ENCODE measurements at places on chromosomes 4 and X.

DNA sequence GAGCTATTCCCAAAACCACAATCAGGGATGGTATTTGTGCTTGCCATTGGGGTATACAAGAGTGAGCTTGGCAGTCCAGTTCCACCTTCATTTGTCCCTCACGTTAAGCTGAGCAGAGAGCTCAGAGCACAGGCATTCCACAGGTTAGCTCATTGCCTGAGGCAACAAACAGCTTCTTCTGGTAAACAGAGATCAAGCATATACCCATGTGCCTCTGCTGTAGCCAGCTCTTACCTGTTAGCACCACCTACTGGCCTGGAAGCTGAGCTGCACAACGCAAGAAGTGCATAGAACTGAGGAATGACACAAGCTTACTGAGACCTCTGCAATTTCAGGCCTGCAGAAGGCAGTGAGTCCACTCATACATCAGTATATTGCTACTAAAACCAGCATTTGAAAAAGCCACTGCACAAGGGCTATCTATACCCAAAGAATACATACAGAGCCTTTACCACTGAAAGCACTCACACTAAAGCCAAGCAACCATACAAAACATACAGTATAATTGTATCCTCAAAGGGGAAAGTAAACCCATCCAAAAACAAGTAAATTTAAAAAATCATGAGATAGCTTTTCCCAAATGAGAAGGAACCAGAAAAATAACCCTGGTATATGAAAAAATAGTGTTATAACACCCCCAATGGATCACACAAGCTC lies 258.3 kb upstream of the GABRA2 start:
- peak; percentile 29 for DNase-seq

DNA sequence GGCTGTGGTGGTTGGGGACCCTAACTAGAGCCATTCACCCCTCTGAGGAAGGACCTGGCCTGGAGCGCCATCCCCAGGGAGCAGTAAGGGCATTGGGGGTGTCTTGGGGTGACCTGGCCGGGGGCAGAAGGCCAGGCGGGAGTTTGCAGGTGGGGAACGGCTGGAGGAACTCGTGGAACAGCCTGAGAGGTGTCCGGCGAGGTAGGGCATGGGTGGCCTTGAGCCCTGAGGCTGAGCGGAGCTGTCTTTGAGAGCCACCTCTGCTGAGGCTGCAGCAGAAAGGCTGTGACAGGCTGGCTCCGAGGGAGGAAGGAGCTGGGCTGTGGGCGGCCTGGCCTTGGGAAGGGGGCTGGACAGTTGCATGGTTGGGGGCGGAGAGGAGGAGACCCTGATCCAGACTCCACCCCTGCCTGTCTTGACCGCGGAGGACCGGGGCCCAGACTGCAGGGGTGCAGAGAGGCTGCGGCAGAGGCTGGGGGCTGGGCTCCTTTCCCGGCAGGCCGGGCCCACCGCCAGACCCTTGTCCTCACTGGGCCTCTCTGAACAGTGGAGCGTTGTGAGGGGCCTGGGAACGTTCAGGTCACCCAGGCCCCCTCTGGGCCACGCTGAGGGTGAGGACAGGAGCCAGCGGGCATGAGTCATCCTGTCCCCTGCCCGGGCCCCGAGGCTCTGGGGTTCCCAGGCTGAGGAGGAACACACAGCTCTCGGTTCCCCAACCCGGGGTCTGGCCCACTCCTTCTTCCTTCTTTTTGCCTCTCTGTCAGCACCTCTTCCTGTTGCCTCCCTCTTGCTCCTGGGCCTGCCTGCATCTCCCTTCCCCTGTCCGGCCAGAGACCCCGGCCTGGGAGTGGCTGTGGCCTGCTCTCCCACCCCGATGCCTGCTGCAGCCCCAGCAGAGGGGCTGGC lies 8.1 kb downstream of the SH3BP2 start:
- DNase-seq = no peak

DNA sequence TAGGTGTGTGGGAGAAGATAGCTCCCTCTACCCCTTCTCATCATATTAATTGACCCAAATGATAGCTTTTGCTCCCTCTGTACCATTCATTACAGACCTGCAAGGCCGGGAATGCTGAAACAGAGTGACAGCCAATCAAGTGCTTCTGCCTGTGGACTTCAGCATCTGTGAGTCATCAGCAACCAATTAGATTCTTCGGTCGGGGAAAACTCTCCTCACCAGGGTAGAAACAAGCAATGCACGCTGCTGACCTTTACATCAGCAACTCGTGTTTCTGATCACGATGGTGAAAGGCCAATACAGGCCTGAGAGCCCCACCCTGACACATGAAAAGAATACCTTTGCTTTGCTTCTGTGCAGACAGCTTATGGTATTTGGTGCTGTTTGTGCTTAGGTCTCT lies 347.2 kb upstream of the DDX53 start:
- peak; percentile 11 for DNase-seq

- DNase-seq = no peak
Measured at GRCh38 chrX:110944751-110945675, 149.4 kb upstream of the CHRDL1 start.

- no peak for DNase-seq
Measured at GRCh38 chr4:124710015-124710741, 2.4 kb downstream of the ANKRD50 start.

DNA sequence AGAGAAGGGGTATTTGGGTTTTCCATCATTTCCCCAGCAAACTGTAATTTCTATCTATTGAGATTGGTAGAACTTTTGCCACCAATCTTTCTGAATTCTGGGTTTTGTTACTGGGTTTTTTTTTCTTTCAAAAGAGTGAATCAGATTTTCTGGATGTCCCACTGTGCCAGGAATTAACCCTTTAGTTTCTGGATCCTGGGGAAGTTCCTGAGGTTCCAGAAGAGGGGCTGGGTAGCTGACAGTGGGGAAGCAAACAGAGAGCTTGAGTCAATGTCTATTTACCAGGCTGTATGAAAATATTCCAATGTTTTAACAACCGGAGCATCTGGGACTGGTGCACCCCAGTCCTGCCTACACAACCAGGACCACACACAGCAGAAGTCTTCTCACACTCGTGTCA lies 25.8 kb upstream of the SOD3 start:
- no peak for DNase-seq

GRCh38 chrX:69759921-69760625 lies 144.2 kb downstream of the EDA start:
- no peak for DNase-seq

GRCh38 chr4:91916219-91916618 lies 387.5 kb upstream of the GRID2 start:
- no peak for DNase-seq

DNA sequence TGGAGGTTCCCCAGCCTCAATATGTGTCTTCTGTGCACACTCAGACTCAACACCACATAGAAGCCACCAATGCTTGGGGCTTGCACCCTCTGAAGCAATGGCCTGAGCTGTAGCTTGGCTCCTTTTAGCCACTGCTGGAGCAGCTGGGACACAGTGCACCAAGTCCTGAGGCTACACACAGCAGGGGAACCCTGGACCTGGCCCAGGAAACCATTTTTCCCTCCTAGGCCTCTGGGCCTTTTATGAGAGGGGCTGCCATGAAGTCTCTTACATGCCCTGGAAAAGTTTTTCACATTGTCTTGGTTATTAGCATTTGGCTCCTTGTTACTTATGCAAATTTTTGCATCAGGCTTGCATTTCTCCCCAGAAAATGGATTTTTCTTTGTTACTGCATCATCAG lies 306.2 kb downstream of the CPXCR1 start:
- DNase-seq = no peak

DNA sequence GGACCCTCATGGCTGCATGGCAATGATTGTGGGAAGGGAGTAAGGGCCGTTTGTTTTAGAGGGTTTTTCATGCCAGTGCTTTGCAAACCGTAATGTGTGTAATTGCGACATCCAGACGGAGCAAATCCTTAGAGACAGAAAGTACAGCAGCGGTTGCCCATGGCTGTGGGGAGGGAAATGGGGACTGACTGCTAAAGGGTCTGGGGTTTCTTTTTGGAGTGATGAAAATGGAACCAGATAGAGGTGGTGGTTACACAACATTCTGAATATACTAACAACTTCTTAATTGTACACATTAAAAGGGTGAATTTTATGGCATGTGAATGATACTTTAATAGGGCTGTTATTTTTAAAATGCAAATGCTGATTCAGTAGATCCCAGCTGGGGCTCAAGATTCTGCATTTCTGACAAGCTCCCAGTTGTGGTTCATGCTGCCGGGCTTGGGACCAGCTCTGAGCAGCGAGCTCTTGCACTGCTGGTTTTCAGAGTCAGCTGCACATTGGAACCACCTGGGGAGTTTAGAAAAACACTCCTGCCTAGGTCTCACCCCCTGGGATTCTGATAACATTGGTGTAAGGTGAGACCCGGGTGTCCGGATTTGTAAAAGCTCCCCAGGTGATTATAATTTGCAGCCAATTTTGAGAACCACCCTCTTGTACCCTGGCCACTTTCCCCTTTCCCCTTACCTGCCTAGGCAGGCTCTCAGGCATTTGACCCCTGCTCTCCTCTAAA lies 47.7 kb downstream of the PRPS1 start:
- DNase-seq = no peak

- DNase-seq = no peak
Measured at GRCh38 chrX:40164751-40165150, 67.0 kb upstream of the BCOR start.

DNA sequence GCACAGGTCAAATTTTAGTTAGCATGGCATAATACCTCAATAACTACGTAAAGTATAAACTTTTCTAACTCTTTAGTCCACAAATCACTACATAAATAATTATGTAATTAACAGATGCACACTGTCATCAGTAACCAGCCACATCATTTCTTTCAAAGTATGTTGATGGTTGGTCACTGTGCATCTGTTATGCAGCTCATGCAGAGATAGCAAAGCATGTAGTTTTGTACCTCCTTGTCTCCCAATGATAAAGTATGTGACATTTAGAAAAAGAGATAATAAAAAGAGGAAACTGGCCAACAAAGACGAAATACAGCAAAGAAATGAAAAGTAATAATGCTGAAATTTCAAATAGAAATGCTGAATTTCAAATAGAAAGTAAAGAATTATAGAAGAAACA lies 2.9 kb downstream of the LAMTOR3 start:
- no peak for DNase-seq

DNA sequence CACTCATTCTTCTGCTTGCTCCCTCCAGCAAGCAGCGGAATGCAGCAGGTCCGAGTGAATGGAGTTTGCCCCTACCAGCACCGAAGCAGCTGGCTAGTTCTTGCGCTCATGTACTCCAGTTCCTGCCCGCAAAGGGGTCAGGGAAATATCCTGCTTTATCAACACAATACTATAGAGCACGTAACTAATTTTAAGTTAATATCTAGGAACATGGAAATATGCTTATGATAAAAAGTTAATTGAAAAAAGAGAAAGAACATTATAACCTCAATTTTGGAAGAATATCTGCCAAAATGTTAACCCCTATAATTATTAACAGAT lies 195.6 kb downstream of the SNCA start:
- DNase-seq = no peak

DNA sequence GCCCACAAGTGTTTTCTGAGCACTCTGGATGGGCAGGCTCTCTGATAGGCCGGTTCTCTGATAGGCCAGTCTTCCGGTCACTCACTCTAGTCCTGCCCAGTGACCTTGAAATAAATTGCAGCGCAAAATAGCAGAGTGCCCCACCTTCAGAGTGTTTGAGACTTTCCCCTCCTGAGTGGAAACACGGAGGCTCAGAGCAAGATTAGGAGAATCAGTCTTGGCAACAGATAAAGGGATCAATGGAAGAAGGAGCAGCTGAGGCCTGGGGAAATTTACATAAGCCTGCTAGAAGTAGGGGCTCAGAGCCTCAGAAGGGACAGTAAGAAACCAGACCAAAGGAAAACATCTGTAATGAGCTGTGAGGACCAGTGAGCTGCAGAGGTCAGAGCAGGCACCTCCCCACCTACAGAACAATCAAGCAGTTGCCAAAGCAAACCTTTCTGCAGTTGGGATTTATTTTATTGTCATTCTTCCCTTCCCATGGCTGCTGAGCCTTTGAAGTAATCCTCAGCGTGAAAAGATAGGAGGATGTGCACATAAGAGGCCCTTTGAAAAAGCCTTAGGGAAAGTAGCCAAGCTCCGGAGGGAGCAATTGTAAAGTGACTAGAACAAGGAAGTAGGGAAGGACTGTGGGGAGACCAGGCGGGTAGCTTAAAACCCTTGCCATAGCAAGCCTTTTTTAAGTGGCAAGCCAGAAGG lies 89.1 kb upstream of the TSPAN5 start:
- no peak for DNase-seq

DNA sequence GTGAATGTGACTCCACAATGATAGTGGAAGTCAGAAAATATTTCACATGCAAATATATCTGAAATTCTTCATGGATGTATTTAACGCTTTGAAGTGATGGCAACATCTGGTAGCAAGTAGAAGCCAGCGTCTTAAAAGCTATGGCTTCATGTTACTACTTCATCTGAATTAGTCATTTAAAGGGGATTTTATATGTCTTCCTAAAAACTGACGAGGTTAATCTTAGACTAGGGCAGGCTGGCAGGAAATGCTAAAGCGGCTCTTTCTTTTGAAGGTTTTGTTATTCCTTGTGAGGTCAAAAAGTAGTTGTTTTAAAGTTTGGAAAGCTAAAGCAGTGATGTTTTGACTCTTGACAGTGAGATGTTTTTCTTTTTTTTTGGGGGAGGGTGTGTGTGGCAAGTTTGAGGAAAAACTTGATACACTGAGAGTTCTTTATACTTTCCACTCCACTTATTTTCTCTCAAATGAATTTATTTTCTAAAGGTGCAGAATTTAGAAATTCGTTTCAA lies 22.6 kb downstream of the PLS3 start:
- no peak for DNase-seq

GRCh38 chr4:170849969-170850368 lies 760.2 kb upstream of the AADAT start:
- no peak for DNase-seq

GRCh38 chr4:145945431-145946155 lies 7.0 kb upstream of the ZNF827 start:
- DNase-seq = no peak

- no peak for DNase-seq
Measured at GRCh38 chrX:154481195-154481594, 2.1 kb upstream of the LAGE3 start.

DNA sequence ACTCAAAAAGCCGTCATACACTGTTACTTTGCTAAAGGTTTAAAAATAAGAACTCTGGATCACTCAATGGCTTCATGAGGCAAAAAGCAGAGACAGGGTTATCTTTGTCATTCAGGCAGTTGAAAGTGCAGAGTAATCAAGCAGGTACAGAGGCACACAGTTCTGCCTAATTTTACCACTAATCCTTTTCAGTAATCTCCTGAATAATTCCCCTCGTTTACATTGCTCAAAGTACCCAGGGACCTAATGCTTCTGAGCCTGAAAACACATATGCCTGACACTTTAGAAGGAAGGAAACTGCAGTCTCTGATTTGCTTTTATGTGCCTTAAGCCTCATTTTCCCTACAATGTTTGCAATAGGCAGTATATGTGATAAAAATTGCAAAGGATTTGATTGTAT lies 71.4 kb upstream of the TRAM1L1 start:
- DNase-seq = no peak

GRCh38 chr4:1039493-1040343 lies 28.3 kb downstream of the FGFRL1 start:
- DNase-seq = no peak

Data from iPS DF 6.9 (cell line).